Brain microvascular endothelial cell (primary cell): ENCODE measurements at places on chromosomes 11 and 22.

DNA sequence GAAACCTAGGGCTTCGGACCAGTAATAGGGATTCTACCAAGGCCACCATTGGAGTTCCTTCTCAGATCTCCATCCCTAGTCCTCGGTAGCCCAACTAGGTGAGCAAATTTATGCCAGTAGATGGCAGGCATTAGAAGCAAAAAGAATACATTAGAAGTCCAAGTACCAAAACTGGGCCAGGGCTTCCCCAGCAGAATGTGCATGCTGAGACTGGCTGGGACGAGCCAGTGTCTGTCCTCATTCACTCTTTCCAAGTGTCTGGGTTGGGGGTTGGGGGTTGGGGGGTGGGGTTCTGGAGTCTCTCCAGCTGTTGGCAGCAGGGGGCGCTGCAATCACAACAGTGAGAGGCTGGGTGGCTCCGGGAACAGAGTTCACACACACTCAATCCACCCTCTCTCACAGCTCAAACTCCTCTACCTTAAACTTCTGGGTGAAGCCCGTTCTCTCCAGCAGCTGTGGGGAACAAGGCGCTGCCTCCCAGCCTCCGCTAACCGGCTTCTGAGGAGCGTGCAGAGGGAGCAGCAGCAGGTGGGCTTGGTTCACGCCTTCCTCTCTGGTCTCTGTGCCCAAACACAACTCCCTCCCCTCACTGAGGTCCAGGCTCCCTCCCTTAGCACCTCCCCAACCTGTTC, 57.5 kb downstream of the BTG4 start:
- peak; percentile 49 for DNase-seq

DNA sequence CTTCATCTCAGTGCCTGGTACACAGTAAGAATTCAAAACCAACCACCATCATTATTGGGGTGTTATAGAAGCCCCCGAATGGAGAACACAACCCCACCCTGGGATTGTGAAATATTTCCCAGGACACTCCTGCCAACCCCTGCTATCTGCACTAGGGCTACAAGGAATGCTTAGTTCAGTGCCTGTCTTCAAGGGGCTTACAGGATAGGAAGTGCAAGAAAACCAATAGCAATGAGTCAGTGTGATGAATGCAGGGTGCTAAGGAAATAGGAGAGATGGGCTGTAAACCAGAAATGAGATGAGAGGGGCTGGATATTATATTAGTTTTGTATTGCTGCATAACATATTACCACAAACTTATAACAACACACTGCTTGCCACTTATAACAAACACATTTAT, 965 bp upstream of the ASCC2 start:
- no peak for DNase-seq

GRCh38 chr11:76574406-76574805, 96.1 kb downstream of the LRRC32 start:
- DNase-seq: peak; percentile 67

- no peak for DNase-seq
These were observed 1.9 kb downstream of the NUMA1 start for GRCh38 chr11:72078477-72078876.

DNA sequence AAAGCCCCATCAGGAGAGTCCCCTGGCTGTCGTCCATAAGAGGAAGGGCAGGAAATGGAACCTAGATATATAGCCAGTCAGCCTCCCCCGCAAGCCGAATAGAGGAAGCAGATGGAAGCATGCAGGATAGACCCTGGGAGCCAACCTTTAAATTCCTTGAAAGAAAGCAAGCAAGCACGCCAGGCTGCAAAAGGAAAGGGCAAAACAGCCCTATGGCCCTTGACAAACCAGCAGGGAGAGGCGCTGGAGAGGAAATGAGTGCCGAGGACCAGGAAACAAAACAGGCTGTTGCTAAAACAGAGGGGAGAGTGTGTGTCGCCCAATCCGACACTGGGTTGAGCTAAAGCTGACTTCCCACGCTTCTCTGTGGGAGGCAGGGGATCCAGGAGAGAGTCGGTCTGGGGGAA, 203.5 kb upstream of the MTNR1B start:
- peak; percentile 35 for DNase-seq

- DNase-seq: no peak
These were observed 7.6 kb upstream of the ALKBH3 start for GRCh38 chr11:43872995-43873394.

- no peak for DNase-seq
These were observed 29.1 kb downstream of the PPFIA1 start for GRCh38 chr11:70299636-70300035.

GRCh38 chr11:60288531-60288930, 8.1 kb downstream of the MS4A4A start:
- DNase-seq: peak; percentile 72

GRCh38 chr11:105152560-105152959, 13.0 kb upstream of the CARD18 start:
- no peak for DNase-seq

GRCh38 chr22:17828502-17829080, 54.3 kb upstream of the BID start:
- no peak for DNase-seq

DNA sequence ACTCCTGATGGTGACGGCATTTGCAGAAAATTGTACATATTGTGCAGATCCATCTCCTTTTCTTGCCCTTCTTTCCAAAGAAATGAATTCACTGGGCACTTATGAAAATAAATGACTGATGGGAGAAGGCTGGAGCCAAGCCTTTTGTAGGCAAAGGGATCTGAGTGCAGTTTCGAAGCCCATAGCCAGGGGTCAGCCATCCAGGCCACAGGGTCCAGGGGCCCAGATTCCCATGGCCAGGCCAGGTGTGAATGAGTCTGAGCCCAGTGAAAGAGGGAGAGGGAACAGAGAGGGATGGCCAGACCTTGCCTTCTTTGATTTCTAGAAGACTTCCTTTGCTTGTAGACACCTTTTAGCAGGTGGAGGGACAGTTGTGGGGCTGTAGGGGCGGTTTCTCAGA, 209.1 kb downstream of the KIRREL3 start:
- no peak for DNase-seq

DNA sequence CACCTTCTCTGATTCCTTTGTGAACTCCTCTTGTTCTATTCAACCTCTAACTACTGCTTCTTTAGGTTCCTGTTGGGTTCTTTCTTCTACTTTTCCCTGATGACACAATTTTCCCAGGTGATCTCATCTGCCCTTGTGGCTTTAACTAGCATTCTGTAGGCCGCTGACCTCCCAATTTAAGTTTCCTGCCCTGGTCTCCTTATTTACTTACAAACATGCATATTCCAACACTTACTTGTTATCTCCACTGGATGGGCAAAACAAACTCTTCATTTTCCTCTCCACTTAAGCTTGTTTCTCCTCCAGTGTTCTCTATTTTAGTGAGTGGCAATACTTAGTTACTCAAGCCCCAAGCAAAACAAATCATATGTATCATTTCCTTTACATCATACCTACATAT, 734.5 kb downstream of the METTL15 start:
- peak; percentile 5 for DNase-seq

GRCh38 chr22:31628362-31628761, 33.7 kb downstream of the PISD start:
- no peak for DNase-seq

DNA sequence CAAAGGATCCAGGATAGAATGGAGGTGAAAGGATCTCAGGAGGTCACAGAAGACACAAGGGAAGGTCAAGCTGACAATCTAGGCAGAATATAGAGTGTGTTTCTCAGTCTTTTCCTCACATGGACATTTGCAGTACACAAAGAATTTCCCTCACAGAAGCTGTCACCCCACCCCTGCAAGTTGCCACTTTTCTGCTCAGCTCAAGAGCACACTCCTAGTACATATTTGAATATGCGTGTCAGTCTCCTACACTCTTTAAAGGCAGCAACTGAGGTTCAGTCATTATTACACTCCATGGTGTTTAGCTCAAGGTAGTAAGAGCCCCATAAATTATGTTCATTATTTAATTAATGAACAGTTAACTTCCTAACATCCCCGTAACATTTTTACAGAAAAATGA, 59.1 kb downstream of the ETS1 start:
- DNase-seq: no peak

GRCh38 chr22:17046566-17047348, 38.0 kb upstream of the IL17RA start:
- DNase-seq: no peak

- DNase-seq: peak; percentile 98
These were observed 31.9 kb downstream of the ATG13 start for GRCh38 chr11:46649180-46649738.

DNA sequence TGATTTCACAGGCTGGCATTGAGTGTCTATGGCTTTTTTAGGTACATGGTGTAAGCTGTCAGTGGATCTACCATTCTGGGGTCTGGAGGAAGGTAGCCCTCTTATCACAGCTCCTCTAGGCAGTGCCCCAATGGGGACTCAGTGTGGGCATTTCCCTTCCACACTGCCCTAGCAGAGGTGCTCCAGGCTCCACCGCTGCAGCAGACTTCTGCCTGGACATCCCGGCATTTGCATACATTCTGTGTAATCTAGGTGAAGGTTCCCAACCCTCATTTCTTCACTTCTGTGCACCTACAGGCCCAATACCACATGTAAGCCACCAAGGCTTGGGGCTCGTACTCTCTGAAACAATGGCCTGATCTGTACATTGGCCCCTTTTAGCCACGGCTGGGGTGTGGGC, 78.3 kb downstream of the RNF169 start:
- no peak for DNase-seq

- no peak for DNase-seq
These were observed 4.7 kb upstream of the AP1B1 start for GRCh38 chr22:29393019-29393608.

GRCh38 chr11:36702330-36703054, 104.5 kb upstream of the RAG2 start:
- peak; percentile 50 for DNase-seq

DNA sequence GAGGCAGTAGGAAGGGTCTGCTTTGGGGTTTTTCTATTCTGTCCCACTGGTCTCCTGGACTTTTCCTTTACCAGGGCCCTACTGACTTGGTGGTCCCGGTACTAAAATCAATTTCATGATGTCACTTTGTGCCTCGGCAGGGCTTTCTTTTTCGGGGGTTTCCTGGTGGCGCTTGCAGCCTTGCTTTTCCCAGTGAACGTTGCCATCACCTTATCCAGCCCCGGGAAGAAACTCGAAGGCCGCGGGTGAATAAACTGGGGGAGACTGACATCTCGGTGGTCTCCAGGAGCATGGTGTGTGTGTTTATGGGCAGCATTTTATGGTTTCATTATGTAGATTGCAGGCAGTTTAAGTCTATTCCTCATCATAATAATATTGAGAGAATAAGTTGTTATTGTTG, 84.4 kb downstream of the KCNQ1 start:
- no peak for DNase-seq

- DNase-seq: peak; percentile 37
These were observed 98.3 kb downstream of the PKNOX2 start for GRCh38 chr11:125262830-125263218.

- peak; percentile 7 for DNase-seq
These were observed at the start of gene SLC17A6 for GRCh38 chr11:22337596-22338485. SLC17A6 (plus strand) TSS chr11:22338381; CDS start chr11:22338534, 153 bp downstream.

DNA sequence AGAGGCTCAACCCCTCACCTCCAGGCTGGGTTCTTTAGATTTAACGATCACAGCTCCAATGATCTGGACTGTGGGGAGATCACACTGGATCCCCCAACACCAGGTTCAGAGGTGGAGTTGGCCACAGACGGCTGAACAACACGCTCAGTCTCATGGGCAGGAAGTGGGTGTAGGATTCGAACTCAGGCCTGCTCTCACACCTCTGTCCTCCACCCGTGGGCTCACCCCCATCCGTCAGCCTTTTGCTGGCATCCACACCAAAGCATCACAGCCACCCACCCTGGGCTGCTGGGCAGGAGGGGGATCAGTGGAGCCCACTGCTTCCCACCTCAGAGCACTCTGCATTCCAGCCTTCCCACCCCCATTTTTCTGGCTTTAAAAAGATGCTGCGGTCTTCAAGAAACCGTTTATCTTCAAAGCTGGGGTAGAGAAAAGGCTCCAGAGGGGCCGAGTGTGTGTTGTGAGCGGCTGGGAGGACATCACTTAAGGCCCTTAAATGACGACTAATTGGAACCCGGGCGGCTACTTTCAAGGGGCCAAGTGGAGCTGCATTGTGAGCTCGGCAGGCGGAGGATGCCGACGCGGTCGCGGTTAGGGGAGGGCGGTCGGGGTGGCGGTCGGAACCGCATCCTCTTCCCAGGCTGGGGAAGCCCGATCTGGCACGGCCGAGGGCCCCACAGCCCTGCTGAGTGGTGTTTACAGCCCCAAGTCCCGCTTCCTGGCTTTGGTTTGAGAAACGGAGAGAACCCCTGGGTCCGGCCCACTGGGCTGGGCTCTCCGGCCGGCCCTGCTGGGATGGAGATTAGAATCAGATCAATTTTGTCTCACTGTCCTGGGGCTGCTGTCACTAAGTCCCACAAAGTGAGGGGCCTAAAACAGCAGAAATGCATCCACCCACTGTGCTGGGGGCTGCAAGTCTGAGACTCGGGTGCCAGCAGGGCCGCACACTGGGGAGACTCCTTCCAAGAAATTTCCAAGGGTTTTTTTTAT, 15.9 kb upstream of the FGF3 start:
- no peak for DNase-seq

GRCh38 chr22:39967103-39967829, 7.1 kb downstream of the TMA7B start:
- DNase-seq: peak; percentile 40

- peak; percentile 35 for DNase-seq
These were observed 14.0 kb downstream of the CAPN5 start for GRCh38 chr11:77080643-77081210.

GRCh38 chr11:65207918-65208784, 26.4 kb downstream of the CAPN1 start:
- DNase-seq: no peak

DNA sequence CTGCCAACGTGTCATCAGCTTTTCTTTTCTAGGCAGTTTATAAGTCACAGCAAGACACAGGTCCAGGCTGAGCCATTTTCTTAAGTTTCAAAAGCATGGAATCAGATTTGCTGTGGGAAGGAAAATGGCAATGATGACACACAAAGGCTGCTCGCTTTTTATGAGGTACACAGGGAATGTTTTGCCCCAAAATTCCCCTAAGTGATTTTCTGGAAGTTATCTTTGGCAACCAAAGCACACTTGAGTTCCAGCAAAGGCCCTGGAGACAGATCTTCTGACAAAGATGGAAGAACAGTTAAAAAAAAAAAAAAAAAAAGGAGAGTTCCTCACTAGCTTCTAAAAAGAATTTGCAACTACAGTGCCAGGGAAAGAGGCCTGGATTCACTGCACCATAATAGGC, 260.8 kb downstream of the LARGE1 start:
- no peak for DNase-seq

DNA sequence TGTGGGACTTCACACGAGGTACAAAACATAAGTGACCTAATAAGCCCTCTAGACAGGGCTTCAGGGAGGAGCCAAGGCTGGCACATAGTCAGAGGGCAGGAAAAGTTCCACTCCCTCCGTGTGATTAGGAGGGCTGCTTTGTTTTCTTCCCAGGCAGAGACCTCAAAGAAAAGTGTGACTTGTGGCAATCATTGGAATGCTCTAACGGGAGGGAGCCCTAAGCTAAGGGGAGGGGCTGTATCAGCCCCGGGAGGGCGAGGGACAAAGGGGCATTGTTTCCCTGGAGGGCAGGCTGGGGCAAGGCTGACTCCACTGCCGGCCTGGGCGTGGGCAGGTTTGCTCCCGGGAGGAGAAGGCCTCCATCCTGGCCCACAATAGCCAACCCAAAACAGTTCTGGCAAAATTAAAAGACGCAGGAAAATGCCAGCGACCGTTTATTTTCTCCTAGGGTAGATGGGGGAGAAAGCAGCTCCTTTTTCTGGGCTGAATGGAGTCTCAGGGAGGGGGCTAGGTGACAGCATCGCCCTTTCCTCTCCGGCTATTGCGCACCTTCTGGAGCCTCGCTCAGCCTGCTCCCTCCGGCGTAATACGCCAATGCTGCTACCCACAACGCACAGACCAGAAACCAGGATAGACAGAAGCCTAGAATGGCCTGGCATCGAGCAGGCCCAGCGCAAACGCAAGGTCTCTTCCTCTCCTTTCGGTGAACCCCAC, 60.2 kb downstream of the ENDOD1 start:
- no peak for DNase-seq
